WTC11 (cell line): ENCODE measurements at places on chromosomes 13 and 19. TPM values are rescaled to one million over a fixed set of nuclear protein-coding genes. Genes with fewer than 3 reads are reported as not detected.

MADCAM1 gene
- total RNA-seq, result 3.2 to 4.7 TPM (median 3.9 TPM) in 3 replicates

NLRP4 gene
- total RNA-seq, result not detected in 3 replicates

LGALS4 gene
- 1.1 to 1.5 TPM (median 1.4 TPM) in 3 replicates for total RNA-seq

GRCh38 chr19:15316498-15316897 lies 15.8 kb downstream of the BRD4 start:
- no peak for DNase-seq

DNA sequence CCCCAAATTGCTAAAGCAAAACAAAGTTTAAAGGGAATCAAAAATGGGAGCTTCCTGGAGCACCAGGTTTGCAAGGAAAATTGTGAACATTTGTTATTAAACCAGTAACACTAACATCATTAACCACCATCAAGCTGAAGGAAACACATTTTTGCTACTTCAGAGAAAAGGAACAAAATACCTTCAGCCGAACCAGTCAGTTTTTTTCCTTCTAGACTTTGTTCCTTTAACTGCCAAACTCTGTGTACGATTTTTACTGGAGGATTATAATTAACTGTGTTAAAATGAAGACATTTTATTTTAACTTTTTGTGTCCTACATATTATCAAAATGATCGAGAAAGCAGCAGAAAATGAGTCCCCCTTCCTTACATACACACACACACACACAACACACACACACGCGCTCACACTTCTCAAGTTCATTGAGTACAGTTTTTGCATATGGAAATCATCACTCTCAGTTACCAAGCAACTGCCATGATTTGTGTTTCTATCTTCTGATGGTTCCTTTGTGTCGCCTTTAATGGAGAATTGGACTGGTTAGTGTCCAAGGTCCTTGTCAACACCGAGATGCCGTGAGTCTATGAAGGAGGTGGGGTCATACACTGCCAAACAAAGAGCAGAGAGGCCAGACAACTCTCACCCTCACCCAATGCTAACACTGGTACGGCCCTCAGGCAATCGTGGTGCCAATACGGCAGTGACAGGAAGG lies 9.8 kb upstream of the SERP2 start:
- no peak for DNase-seq

DNA sequence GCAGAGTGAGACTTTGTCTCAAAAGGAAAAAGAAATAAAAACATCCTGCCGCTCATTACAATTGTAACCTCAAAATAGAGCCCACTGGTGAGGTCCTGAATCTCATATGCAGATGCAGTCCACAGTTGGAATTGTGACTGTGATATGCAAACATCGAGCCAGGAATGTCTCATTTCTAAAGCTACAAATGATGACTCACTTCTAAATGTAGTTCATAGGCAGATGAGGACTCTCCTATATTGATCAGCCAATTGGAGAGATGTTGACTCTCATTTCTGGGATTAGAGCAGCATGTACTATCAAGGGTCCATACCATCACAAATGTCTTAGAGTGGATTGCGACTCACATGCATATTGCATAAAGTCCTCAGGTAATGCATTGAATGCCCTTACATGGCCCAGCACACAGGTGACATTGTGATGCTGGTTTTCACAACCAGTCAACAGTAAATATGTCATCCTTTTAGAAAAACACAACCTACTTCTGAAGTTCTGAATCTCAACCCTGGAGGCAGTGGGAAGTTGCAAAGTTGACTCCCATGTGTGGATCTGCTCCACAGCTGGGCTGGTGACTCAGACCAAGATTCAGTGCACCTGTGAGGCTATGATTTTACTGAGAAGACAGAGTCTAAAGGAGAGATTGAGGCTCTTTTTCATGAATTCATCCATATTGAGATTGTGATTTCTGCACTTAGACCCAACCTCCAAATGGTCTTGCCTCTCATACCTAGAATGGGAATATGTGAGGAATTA lies 16.9 kb upstream of the ZNF254 start:
- DNase-seq, result no peak

DNA sequence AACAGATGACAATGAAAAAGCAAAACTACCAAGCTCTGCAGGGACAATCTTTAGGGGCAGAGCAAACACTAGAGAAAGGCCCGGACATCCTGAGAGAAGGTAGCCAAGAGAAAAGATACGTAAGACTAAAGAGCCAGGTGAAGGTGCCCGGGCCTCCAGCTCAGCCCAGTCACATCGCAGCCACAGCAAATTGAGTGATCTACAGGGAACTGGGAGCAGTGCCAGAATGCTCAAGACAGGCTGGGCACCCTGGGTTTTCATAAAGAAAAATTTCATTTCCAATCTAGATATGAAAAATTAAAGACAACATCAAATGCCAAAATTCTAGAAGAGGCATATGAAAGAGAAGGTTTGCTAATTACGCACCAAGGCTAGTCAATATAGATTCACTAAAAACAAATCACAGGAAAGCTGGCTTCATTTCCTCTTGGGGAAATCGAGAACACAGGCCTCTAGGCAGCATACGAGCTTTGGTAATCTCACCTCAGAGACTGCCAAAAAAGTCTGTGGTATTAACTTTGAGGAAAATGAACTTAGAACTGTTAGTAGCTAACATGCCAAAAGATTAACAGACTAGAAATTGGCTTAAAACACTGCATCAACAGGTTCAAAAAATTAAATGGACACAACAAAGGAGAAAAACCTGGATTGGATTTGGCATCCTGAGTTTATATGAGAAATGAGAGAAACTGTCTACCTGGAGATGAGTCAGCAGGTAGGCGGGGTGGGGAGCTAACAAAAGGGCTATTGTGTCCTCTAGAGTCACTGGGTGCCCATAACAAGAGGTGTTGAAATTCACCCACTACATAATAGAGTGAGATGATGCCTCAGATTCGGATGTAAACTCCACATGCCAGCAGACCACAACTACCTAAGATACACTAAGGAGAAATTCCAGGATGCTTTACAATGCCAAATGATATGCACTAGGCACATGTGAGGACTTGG lies 6.6 kb downstream of the ANKRD10 start:
- no peak for DNase-seq

DNA sequence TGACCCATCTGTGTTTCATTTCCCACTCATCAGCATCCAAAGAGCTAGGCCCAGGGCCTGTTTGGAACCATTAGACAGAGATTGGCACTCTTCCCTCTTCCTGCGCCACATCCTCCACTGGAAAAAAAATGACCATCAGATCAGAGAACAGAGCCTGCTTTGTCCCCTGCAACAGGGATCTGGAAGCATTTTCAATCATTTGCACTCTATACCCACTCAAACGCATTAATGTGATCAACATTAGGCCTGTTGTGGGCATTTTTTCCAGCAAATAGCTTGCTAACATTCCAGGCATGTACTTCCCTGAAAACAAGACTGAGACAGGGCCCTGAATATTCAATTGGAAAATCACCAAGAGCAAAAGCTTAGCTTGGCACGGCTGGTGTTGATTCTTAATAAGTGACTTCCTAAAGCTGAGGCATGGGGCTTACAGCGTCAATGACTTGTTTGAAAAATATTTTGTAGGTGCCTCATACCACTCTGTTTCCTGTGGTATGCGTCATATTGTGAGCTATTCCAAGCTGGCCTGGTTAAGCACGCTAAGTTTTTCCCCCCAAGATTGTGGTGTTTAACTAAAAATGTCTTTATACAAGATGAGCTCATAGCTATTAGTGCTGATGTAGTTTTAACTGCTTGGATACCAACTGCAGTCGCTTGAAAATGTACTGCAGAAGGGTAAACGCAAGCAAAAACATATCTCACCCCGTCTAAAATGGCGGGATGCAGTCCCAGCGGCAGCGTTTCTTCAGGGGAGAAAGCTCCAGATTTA lies 404.4 kb downstream of the SPRY2 start:
- DNase-seq, result no peak
